Fibroblast of the aortic adventitia (primary cell): ENCODE measurements at places on chromosomes 5 and 9.

DNA sequence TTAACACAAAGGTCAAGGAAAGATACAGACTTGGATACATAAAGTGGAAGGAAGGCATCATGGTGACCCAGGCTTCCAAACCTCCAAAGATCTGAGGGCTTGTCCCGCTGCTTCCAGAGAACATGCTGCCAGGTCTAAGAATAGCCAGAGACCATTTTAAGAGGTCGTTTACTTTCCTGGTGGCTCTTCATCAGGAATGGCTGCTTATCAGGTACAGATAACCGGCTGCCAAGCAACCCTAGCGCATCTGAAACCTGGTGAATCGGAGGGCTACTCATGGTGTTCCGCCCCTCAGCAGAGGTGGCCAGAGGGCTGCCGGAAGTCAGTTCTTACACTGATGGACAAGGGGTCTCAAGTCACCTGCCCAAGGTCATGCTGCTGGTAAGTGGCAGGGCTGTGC is 251.3 kb upstream of the DAP start:
- no peak for DNase-seq

DNA sequence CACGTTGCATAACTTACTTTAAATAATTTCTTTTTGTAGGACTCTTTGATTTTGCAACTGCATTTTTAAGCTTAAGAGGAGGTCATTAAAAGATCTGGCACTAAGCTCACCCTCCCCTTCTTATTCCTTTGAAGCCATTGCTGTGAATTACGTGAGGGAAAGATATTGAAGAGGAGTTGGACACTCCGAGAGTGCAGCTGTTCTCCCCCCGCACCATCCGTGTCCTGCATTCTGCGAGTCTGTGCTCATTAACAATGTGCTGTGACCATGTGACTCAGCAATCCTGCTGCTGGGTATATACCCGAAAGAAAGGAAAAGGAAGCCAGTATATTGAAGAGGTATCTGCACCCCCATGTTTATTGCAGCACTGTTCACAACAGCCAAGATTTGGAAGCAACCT is 40.0 kb downstream of the NXNL2 start:
- peak; percentile 52 for DNase-seq

- peak; percentile 70 for DNase-seq
Measured at GRCh38 chr5:126837906-126838539, 61.1 kb downstream of the LMNB1 start.

DNA sequence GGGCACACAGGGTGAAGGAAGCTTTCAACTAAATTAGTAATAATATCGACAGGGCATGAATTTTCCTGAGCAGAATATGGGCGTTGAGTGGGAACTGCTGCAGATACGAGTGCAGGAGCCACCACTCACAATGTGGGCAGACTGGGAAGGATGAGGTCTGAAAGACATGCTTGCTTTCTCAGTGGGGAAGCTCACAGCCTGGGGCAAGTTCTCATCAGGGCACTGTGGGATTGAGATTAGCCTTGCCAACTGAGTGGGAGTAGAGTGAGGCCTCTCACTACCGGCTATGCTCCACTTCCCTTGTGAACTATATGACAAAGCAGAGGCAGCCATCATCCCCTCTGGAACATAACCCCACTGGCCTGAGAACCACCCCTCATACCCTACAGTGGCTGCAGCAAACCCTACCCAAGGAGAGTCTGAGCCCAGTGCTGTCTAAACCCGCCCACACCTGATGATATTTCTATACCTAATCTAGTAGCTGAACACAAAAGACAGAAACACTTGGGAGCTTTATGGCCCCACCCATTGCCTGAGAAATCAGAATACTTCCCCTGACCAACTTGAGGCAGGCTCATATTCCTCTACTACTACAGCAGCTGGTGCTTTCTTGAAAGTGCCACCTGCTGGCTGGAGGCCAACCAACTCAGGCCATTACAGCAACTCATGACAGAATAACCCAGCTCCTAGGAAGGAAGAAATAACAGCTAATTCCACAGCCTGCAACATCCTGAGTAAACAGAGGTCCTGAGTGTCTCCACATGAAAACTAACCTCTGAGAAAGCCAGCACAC is 173.7 kb upstream of the SPEF2 start:
- DNase-seq: no peak

DNA sequence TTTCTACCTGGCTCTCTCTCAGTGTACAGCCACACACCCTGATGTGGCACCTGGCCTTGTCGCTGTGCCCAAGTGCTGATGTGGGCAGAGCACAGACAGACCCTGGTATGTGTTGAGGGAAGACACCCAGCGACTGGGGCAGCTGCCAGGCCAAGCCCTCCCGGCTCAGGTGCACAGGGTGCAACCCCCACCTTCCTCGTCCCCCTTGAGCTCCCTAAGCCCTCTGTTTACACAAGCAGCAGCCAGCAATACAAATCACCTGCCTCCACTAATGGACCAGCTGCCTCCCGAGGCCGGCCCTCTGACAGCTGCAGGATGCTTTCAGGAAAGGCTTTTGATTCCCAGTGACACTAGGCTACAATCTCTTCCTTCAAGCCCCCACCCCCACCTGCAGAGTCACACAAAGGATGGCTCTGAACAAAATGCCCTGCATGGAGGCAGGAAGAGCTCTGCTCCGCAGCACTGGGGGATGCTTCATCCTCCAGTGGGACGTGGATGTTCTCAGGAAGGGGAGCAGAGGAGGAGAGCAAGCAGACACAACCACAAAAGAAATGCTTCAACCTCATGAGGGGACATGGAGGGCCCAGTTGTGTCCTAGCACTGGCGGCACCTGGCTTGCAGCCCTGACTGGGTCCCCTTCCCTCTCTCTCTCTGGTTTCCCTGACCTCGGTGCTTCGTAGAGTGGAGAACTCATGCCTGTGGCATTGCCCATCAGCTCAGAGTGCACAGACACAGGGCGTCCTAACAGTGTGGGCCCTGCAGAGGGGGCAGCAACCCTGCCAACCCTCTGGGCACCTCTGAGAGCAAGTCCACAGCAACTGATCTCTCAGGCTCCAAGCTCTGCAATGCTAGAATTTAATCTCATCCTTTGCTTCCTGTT is 140.8 kb downstream of the BARX1 start:
- DNase-seq: no peak

GRCh38 chr5:111135946-111136345 is 43.8 kb downstream of the WDR36 start:
- peak; percentile 60 for DNase-seq

- DNase-seq: no peak
Measured at GRCh38 chr9:79452265-79452664, 119.5 kb upstream of the TLE4 start.

GRCh38 chr5:58759745-58760144 is 176.9 kb downstream of the RAB3C start:
- DNase-seq: peak; percentile 12

DNA sequence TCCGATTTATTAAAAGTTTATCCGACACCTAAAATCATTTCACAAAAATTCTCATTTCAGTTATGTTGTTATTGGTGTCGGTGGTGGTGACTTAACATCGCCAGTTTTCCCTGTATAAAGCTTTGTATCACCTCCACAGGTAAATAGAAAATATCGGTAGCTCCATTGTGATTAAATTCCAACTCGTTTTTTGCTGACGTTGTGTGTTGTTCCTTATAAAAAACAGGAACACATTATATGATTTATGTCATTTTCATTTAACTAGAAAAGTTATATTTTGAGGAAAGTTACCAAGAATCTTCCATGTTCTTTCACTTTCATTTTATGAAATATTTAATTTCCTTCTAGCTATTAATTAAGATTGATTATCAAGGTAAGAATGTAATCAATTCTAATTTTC is 635.9 kb downstream of the CDH18 start:
- DNase-seq: no peak

DNA sequence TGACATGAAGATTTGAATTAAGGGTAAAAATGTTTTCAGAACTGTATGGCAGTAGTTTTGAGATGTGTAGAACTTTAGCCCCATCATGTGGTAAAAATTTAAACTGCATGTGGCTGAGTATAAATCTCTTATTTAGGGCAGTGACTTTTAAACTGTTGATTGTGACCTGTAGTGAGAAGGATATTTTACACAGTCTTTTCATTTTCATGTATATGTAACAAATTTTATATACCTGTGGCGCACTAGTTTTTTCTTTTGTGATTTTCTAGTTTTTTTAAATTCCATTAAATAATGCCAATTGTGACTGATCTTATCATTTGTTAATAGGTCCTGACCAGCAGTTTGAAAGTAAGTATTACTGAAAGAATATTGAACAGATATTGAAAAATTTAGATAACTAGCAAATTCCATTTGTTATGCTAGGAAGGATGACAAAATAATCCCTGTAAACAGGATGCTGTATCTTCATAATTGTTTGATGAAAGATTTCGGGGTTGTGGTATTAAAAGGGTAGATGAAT is 47.2 kb downstream of the GPBP1 start:
- peak; percentile 82 for DNase-seq

- no peak for DNase-seq
Measured at GRCh38 chr5:86688406-86688805, 70.7 kb downstream of the COX7C start.

DNA sequence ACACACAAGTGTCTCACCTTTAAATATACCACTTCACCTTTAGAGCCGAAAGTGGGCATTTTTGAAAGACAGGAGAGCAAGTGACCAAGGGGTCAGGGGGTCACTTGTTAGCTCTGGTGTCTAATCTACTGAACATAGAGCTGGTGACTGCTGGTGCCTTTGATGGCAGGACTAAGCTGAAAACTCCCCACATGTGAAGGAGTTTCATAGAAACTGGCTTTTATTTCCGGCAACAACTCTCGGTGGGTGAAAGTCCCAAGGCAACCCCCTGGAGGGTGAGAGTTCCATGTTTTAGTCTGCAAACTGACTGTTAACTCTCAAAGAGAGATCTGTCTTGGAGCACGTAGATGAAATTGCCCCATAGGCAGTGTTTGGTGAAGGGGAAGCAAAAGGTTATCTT is 466.9 kb downstream of the DMRTA1 start:
- DNase-seq: no peak

DNA sequence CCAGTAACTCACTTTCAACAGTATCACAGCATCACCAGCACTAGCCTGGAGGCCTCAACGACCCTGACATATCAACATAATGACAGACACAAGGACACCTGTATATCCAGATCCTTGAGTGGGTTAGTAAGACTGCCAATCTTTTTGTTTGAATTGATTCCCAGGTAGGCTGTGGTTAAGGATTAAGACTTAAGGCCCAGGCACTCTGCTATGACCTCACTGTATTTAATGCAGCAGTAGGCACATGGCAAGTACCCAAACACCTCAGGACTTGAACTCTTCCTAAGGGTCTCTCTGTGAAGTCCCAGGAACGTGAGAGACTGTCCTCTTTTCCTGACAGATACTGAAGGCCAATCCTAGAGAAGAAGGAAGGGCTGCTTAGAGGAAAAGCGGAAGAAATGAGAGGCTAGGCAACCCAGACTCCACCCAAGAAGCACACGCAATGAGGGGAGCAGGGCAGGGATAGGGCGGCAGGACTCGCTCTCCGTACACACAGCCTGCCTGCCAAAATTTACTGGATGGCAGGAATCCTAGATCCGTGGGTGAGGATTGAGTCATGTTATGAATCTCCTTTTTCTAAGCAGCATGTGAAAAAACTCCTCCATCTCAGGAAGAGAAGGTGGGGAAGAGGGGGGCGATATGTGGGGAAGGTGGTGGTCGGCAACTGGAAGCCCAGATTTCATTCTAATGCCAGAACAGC is 93.4 kb downstream of the SIL1 start:
- peak; percentile 96 for DNase-seq

GRCh38 chr9:35236692-35237091 is 74.9 kb downstream of the UNC13B start:
- no peak for DNase-seq

GRCh38 chr9:16238623-16239138 is 631.8 kb downstream of the BNC2 start:
- DNase-seq: no peak

GRCh38 chr5:87155106-87155505 is 112.6 kb upstream of the RASA1 start:
- no peak for DNase-seq

DNA sequence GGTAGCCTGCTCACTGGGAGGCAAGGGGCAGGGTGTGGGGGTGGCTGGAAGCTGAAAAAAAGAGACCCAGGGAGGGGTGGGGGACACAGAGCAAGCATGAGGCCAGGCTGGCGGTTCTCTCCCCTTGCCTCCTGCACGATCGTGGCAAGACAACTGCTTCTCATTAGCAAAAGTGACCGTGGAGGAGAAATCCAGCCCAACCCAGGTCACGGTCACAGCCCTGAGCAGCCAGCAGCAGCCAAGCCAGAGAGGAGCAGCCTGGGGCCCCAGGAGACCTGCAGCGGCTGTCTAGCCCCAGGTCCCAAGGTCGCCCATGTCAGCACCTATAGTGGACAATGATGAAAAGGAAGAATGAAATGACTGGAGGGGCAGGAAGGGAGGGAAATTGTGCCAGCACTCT is 89.1 kb downstream of the NRG2 start:
- DNase-seq: no peak

DNA sequence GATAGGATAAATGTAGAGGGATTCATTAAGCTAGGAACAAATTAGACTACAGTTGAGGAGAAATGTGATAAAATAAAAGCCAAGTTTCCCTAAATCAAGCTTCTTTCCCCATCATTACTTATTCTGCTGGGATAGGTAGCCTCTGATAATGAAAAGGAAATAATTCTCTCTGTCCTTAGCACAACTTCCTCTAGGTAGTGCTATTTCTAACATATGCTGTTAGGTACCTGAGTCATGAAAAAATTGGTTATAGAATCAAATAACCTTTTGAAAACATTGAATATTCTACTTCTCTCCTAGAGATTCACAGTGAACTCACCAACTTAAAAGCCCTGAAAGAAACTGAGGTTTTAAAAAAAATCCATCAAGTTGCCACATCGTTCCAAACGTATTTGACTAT is 1793.1 kb downstream of the EFNA5 start:
- DNase-seq: no peak

DNA sequence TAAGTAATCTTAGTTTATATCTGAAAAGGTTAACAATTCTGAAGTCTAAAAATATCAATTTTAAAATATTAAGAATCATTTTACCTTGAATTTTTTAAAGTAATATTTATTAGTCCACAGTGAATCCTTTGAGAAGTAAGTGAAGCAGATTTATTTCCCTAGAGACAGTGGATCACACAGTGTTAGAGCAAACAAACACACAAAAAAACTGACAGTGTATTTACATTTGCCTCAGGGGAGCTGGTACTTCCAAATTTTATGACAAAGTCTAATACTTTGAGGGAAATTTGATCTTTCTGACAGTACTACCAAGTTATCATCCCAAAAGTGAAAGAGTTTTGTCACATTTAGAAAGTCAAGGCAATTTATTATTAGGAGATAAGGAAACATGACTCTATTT is 1750.6 kb upstream of the CDH9 start:
- DNase-seq: no peak

GRCh38 chr5:11642438-11642837 is 261.8 kb downstream of the CTNND2 start:
- DNase-seq: no peak

DNA sequence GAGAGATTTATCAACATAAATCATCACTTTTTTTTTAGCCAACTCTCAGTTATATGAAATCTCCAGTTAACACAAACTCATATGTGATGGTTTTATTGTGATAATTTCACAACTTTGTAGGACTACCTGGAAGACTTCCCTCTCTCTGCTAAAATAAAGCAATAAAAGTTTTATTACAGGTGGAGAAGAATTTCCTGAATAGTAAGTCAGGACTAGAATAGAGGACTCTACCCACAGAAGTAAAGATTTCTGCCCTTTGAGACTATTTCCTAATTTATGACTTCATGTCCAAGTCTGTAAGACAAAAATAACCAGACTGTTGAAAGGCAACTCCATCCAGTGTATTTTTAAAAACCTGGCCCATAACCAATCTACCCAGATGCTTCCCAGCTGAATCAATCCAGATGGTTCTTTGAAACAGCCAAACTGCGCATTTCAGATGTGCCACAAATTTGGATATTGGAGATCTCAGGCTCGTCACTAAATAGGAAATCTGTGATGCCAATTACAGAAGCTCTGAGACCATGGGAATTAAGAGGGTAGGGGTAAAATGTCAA is 234.0 kb upstream of the NMUR2 start:
- no peak for DNase-seq
